ENCODE measurements at places on chromosomes 3 and 15. TPM values are rescaled to one million over a fixed set of nuclear protein-coding genes. Genes with fewer than 3 reads are reported as not detected.
A peak's percentile ranks its signal among the peaks of the same experiment; 100 is the strongest.

Gene GP5
- polyA plus RNA-seq = 1.3 TPM

Gene WDR49
- polyA plus RNA-seq = not detected

Gene TNK2
- 0.18 TPM for polyA plus RNA-seq

Gene ESYT3
- not detected for polyA plus RNA-seq

Gene COX17
- 88.2 TPM for polyA plus RNA-seq

Gene CILP
- polyA plus RNA-seq = not detected

Gene GCNT3
- polyA plus RNA-seq = not detected

Gene ANKDD1A
- polyA plus RNA-seq = 0.16 TPM

Gene CNTN6
- not detected for polyA plus RNA-seq

Gene CFAP20DC
- polyA plus RNA-seq = 0.07 TPM

- no peak for DNase-seq
- no peaks in the 10 kb centered on the region for H3K27me3 ChIP-seq
- no peak overlapping the region for H3K27ac ChIP-seq
- peaks cover 12% of the 10 kb centered on the region for H3K4me1 ChIP-seq
- H3K36me3 ChIP-seq = no peaks in the 10 kb centered on the region
Measured at GRCh38 chr3:13021141-13022114, 51.8 kb downstream of the IQSEC1 start.

GRCh38 chr15:41490355-41490754 lies 3.3 kb upstream of the ITPKA start:
- no peak overlapping the region for H3K4me3 ChIP-seq
- peaks cover 6% of the 10 kb centered on the region for H3K27me3 ChIP-seq
- peaks cover 30% of the 10 kb centered on the region for H3K4me1 ChIP-seq
- H3K27ac ChIP-seq = no peak overlapping the region

GRCh38 chr3:129224984-129225393 lies 24.4 kb upstream of the COPG1 start:
- no peaks in the 10 kb centered on the region for H3K36me3 ChIP-seq
- H3K4me1 ChIP-seq = peaks cover 11% of the 10 kb centered on the region
- no peak overlapping the region for H3K4me3 ChIP-seq
- H3K27me3 ChIP-seq = no peaks in the 10 kb centered on the region

DNA sequence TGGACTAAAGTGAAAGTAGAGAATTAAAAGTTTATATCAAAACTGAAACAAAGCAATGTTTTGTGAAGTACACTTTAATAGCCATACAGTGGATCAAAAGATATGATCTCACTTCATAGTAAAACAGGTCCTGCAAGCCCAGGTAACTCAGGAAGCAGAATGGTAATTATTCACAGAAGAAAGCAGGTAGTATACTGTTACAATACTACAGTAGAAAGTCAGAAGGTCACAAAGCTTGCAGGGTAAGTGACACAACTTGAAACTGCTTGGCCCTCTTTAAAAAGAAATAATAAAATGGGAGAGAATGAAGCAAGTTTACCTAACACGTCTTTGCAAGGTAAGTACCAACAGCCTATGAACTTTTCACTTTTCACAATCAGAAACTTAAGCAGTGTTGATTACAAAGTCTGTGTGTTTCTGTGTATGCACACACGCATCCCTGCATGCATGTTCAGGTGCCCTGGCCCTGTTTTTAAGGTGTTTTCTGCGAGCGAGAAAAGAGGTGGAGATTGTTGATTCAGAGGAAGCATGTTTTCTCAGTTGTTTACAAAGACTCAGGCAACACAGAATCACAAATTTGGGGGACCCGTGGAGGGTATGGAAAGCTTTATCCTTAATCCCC lies at the start of gene NAALADL2:
Gene NAALADL2 (plus strand): TSS at position 221 of the 622 bp plus-strand sequence.
- no peaks in the 10 kb centered on the region for H3K4me1 ChIP-seq
- H3K4me3 ChIP-seq = no peak within 1 kb of the TSS
- H3K36me3 ChIP-seq = no peaks in the 10 kb centered on the region
- H3K27ac ChIP-seq = no peak within 1 kb of the TSS
- H3K27me3 ChIP-seq = no peaks in the 10 kb centered on the region
- no peak for DNase-seq

GRCh38 chr15:64247906-64248541 lies 85.2 kb upstream of the PPIB start:
- no peaks in the 10 kb centered on the region for H3K27me3 ChIP-seq
- H3K4me1 ChIP-seq = peaks cover 24% of the 10 kb centered on the region
- peak overlapping the region; percentile 16 for H3K27ac ChIP-seq
- H3K36me3 ChIP-seq = peaks cover 3% of the 10 kb centered on the region
- peak; percentile 49 for DNase-seq
- H3K4me3 ChIP-seq = no peak overlapping the region

DNA sequence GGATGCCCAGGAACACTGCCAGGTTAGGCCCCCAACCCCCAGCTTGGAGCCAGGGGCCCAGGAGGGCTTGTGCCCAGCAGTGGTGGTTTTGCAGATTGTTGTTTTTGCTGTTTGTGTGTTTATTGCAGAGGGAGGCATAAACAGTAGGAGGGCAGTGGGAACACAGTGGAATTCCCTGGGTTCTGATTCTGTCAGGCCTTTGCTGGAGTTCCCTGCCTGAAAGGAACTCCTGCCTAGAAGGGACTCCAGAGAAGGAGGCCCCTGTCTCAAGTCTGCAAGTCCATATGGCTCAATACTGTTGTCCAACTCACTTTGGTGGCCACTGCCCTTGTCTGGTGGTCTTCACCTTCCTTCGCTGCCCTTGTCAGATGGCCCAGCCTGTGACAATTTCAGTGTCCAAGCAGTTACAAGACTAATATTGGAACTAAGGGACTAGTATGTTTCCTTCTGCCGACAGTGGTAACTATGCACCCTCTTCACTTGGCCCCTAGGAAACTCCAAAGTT lies 47.4 kb upstream of the RAB6B start:
- H3K36me3 ChIP-seq = no peaks in the 10 kb centered on the region
- H3K4me3 ChIP-seq = no peak overlapping the region
- no peaks in the 10 kb centered on the region for H3K4me1 ChIP-seq
- H3K27ac ChIP-seq = no peak overlapping the region
- DNase-seq = no peak
- H3K27me3 ChIP-seq = no peaks in the 10 kb centered on the region

DNA sequence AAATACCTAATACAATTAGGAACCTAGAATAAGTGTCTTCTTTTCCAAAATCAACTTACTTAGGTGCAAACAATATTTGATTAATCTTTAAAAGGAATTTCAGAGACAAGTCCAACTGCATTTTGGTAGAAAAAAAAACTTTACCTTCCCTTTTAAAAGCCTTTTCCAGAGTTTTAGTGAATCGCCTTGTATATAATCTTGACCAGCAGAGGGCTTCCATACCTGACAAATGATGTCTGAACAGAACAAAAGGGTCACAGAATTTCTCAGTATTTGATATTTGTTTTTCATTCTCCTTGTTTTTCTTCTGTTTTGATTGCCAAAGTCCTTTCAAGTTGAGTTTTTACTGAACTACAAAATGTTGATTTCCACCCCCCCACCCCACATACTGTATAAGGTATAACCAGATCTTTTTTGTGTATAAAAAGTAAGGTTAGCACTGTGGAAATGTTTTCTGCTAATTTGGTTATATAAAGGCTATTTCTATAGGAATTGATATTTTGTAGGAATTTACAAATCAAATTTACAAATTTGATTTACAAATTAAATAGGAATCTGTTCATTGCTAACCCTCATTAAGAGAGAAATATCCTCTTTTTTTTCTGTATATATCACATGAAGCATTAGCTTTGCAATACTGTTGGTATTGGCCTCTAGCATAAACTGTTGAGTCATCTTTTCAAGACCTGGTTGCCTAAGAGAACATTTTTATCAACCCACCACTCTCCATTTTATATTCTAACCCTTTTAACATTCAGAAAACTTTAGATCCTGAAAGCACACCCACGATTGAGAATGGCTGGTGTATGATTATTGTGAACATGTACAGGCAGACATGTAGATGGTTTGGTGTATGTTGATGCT lies 464.1 kb upstream of the RARB start:
- H3K36me3 ChIP-seq = no peaks in the 10 kb centered on the region
- no peaks in the 10 kb centered on the region for H3K4me1 ChIP-seq
- no peak overlapping the region for H3K4me3 ChIP-seq
- no peak overlapping the region for H3K27ac ChIP-seq

DNA sequence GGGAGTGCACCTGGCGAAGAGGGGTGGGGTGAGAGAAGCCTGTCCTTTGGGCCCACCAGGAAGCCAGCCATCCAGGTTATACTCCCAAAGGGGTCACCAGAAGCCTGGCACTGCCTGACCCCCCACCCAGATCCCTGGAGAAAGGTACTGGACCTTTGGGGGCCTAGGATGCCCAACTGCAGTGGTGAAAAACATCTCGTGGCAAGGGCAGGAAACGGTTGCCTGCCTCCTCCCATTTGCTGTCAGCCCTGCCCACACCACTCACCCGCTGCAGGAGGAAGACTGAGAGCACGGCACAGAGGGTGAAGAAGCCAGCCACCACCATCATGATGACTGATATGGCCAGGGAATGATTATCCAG lies 2.2 kb upstream of the ULK3 start:
- peaks cover 52% of the 10 kb centered on the region for H3K4me1 ChIP-seq
- DNase-seq = peak; percentile 51
- peaks cover 26% of the 10 kb centered on the region for H3K36me3 ChIP-seq
- no peaks in the 10 kb centered on the region for H3K27me3 ChIP-seq

GRCh38 chr15:51163843-51164242 lies 69.1 kb upstream of the TNFAIP8L3 start:
- H3K27me3 ChIP-seq = no peaks in the 10 kb centered on the region
- H3K27ac ChIP-seq = no peak overlapping the region
- DNase-seq = no peak
- no peaks in the 10 kb centered on the region for H3K4me1 ChIP-seq
- H3K4me3 ChIP-seq = no peak overlapping the region

- H3K27ac ChIP-seq = no peak overlapping the region
- no peaks in the 10 kb centered on the region for H3K4me1 ChIP-seq
- DNase-seq = no peak
- no peak overlapping the region for H3K4me3 ChIP-seq
Measured at GRCh38 chr15:73838831-73839426, 34.4 kb upstream of the TBC1D21 start.

GRCh38 chr15:67873777-67874176 lies 33.9 kb upstream of the RNU6-1 start:
- H3K4me3 ChIP-seq = no peak overlapping the region
- H3K27me3 ChIP-seq = no peaks in the 10 kb centered on the region
- no peak for DNase-seq
- H3K4me1 ChIP-seq = no peaks in the 10 kb centered on the region
- H3K36me3 ChIP-seq = no peaks in the 10 kb centered on the region
- no peak overlapping the region for H3K27ac ChIP-seq

GRCh38 chr3:16377847-16378302 lies 112.9 kb downstream of the OXNAD1 start:
- H3K27me3 ChIP-seq = no peaks in the 10 kb centered on the region
- DNase-seq = no peak
- peak overlapping the region; percentile 13 for H3K4me3 ChIP-seq

DNA sequence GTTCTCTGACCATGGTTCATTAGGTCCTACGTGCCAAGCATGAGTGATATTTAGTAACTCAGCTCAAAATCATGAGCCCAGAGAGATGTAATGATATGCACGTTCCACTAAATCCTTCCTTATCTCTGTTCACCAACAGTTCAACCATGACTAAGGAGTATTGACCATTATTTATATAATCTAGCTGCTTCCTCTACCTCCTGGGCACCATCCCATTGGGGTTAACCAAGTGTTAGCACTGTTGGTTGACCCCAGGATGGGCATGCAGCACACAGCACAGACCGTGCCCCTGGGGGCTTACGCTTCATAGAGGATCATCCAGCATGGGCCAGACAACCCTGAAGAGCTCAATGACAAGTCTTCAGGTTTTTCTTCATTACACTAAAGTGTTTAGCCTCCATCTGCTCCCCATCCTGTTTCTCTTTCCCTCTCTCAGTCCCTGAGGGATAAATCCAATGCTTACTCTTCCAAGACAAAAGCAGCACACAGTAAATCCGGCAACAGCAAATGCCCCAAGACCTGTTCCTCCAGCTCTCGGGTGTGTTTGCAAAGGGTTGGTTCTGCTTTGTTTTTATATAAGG lies 10.4 kb downstream of the FAM174B start:
- no peak overlapping the region for H3K4me3 ChIP-seq
- no peak for DNase-seq
- no peak overlapping the region for H3K27ac ChIP-seq
- H3K36me3 ChIP-seq = no peaks in the 10 kb centered on the region
- H3K4me1 ChIP-seq = no peaks in the 10 kb centered on the region

- no peak overlapping the region for H3K27ac ChIP-seq
- H3K4me3 ChIP-seq = no peak overlapping the region
- H3K4me1 ChIP-seq = peaks cover 36% of the 10 kb centered on the region
- H3K36me3 ChIP-seq = no peaks in the 10 kb centered on the region
- no peak for DNase-seq
Measured at GRCh38 chr15:92839696-92840095, 60.4 kb upstream of the CHD2 start.

GRCh38 chr3:29280404-29281093 lies at the start of gene RBMS3:
Gene RBMS3 (plus strand): TSS chr3:29281071.
- peak within 1 kb of the TSS; percentile 12 for H3K4me3 ChIP-seq
- H3K27ac ChIP-seq = no peak within 1 kb of the TSS
- H3K36me3 ChIP-seq = no peaks in the 10 kb centered on the region

DNA sequence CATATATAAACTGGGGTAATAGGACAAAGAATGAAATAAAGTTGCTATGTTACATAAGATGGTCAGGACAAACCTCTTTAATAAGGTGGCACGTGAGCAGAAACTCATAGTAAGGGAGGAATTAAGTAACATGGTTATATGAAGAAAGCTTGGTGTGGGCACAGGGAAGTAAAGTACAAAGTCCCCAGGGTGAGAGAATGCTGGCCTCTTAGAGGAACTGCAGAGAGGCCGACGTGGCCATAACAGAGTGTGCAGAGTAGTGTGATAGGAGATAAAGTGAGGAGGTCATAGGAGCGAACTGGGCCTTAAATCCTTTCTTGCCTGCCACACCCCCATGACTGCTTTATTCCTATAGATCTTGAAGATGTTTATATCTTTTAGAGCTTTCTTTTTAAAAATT lies 17.4 kb upstream of the RBMS3 start:
- no peaks in the 10 kb centered on the region for H3K4me1 ChIP-seq
- no peaks in the 10 kb centered on the region for H3K36me3 ChIP-seq
- H3K27ac ChIP-seq = no peak overlapping the region
- no peaks in the 10 kb centered on the region for H3K27me3 ChIP-seq
- no peak for DNase-seq
- no peak overlapping the region for H3K4me3 ChIP-seq

GRCh38 chr3:125645616-125646015 lies 50.3 kb upstream of the OSBPL11 start:
- DNase-seq = no peak
- no peaks in the 10 kb centered on the region for H3K27me3 ChIP-seq
- H3K27ac ChIP-seq = no peak overlapping the region
- H3K4me3 ChIP-seq = no peak overlapping the region
- H3K36me3 ChIP-seq = no peaks in the 10 kb centered on the region
